ENCODE measurements at places on chromosomes 13 and 19. TPM values are rescaled to one million over a fixed set of nuclear protein-coding genes. Genes with fewer than 3 reads are reported as not detected.

- no peak overlapping the region for H3K27ac ChIP-seq
- no peak for DNase-seq
- no peak overlapping the region for H3K4me3 ChIP-seq
- H3K4me1 ChIP-seq: peaks cover 3% of the 10 kb centered on the region
- H3K36me3 ChIP-seq: no peaks in the 10 kb centered on the region
These were observed 254.7 kb upstream of the SGCG start for GRCh38 chr13:22925881-22926747.

DNA sequence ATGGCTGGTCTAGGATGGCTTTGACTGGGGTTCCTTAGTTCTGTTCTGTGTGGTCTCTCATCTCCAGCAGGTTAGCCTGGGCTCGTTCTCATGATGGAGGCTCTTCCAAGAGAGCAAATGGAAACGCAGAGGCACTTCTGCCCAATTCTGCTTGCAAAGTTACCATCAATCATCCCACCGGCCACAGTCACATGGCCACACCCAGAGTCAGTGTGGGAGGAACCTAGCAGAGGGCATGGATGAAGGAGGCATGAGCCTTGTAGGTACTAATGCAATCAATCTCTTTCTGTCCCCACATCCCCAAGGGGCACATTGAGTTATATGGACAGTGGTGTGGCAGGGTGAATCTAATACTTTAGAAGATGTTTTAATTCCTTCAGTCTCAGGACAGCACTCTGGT, 207.2 kb downstream of the ZNF536 start:
- no peak overlapping the region for H3K4me3 ChIP-seq
- DNase-seq: no peak
- H3K4me1 ChIP-seq: no peaks in the 10 kb centered on the region
- H3K27me3 ChIP-seq: no peaks in the 10 kb centered on the region
- no peak overlapping the region for H3K27ac ChIP-seq
- no peaks in the 10 kb centered on the region for H3K36me3 ChIP-seq

- DNase-seq: no peak
- peaks cover 4% of the 10 kb centered on the region for H3K36me3 ChIP-seq
- no peak overlapping the region for H3K4me3 ChIP-seq
- peak overlapping the region; percentile 42 for H3K27ac ChIP-seq
- peaks cover 11% of the 10 kb centered on the region for H3K4me1 ChIP-seq
These were observed 49.4 kb upstream of the TNFSF11 start for GRCh38 chr13:42524487-42525034.

- DNase-seq: no peak
- no peaks in the 10 kb centered on the region for H3K27me3 ChIP-seq
- H3K4me3 ChIP-seq: no peak overlapping the region
These were observed 124.8 kb downstream of the DCLK1 start for GRCh38 chr13:36006347-36006746.

- H3K4me3 ChIP-seq: no peak overlapping the region
- H3K4me1 ChIP-seq: peaks cover 12% of the 10 kb centered on the region
- no peaks in the 10 kb centered on the region for H3K36me3 ChIP-seq
- no peaks in the 10 kb centered on the region for H3K27me3 ChIP-seq
- no peak for DNase-seq
These were observed 87.8 kb upstream of the RFC3 start for GRCh38 chr13:33730147-33730546.

GRCh38 chr19:34151439-34151838, 20.9 kb upstream of the LSM14A start:
- no peak overlapping the region for H3K4me3 ChIP-seq
- no peaks in the 10 kb centered on the region for H3K27me3 ChIP-seq
- no peaks in the 10 kb centered on the region for H3K36me3 ChIP-seq
- H3K27ac ChIP-seq: no peak overlapping the region
- DNase-seq: no peak

- H3K36me3 ChIP-seq: peaks cover 34% of the 10 kb centered on the region
- no peak overlapping the region for H3K27ac ChIP-seq
- H3K4me3 ChIP-seq: no peak overlapping the region
- DNase-seq: no peak
These were observed 47.2 kb downstream of the ZAR1L start for GRCh38 chr13:32267836-32268439.

DNA sequence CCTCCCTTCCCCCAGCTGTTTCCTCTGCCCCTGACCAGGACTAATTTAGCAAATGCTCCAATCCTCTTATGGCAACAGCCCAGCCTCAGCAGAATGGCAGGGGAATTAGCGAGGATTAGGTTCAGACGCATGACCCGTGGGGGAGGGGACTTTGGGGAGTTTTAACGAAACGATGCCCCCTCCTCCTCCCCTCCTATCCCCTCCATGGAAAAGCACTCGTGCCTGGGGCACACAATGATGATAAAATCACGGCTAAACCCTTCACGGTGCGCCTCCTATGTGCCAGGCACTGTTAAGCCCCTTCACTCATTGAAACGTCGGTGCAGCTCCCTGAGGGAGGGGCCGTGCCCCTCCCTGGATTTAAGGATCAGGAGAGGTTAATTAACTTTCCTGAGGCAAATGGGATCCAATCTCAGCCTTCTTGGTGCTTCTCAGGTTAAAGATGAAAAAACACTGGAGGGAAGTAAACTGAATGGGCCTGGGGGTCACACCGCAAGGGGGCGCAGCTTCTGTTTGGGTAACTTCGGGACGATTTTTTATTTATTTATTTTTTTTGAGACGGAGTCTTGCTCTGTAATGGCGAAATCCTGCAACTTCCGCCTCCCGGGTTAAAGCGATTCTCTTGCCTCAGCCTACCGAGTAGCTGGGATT, 10.1 kb upstream of the TPRX2 start:
- H3K27ac ChIP-seq: no peak overlapping the region
- DNase-seq: no peak
- no peak overlapping the region for H3K4me3 ChIP-seq
- peaks cover 52% of the 10 kb centered on the region for H3K27me3 ChIP-seq
- no peaks in the 10 kb centered on the region for H3K36me3 ChIP-seq

DNA sequence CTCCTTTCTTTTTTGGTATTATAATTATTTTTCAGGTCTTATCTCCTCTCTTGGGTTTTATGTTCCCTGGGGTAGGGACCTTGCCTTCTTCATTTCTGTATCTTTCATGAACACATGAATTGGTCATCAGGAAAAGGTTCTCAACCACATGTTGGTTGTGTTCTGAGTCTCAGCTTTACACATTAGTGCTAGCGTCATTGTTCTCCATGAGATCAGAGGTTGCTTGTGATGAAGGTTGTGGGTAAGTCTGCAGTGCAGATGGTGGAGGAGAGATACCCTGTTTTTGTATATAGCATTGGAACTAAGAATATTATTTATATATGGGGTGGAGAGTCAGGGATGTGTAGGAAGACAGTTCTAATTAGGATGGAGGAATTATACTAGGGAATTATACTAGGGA, 24.5 kb upstream of the CEACAM8 start:
- H3K27me3 ChIP-seq: peaks cover 12% of the 10 kb centered on the region
- no peak overlapping the region for H3K4me3 ChIP-seq
- DNase-seq: no peak
- H3K4me1 ChIP-seq: no peaks in the 10 kb centered on the region
- no peaks in the 10 kb centered on the region for H3K36me3 ChIP-seq
- H3K27ac ChIP-seq: no peak overlapping the region

- no peaks in the 10 kb centered on the region for H3K36me3 ChIP-seq
- H3K4me3 ChIP-seq: peak overlapping the region; percentile 100
- no peaks in the 10 kb centered on the region for H3K27me3 ChIP-seq
These were observed 830 bp downstream of the MICOS13 start for GRCh38 chr19:5679289-5680083.

GRCh38 chr19:29823581-29824330, 12.0 kb downstream of the CCNE1 start:
- no peak overlapping the region for H3K4me3 ChIP-seq
- no peaks in the 10 kb centered on the region for H3K4me1 ChIP-seq
- no peaks in the 10 kb centered on the region for H3K27me3 ChIP-seq

GRCh38 chr13:52833296-52833875, 15.1 kb downstream of the PCDH8 start:
- no peak for DNase-seq
- H3K27ac ChIP-seq: no peak overlapping the region
- H3K36me3 ChIP-seq: no peaks in the 10 kb centered on the region
- H3K4me1 ChIP-seq: peaks cover 2% of the 10 kb centered on the region

DNA sequence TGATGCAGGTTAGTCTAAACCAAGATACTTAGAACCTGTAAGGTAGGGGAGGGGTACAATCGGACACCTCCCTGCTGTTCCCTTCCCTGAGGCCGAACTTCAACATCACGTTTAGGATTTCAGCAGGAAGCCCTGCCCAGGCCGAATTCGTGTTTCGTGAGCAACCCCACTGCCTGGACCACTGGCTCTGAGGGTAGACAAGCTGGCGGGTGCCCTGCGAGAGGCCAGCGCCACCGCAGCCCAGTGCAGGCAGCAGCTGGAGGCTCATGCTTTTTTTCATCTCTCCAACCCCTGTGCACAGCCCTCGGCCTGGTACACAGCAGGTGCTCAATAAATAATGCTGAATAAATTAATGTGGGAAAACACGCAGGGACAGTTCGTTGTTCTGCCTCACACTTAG, 7.7 kb downstream of the HOMER3 start:
- DNase-seq: no peak
- no peak overlapping the region for H3K4me3 ChIP-seq
- no peaks in the 10 kb centered on the region for H3K27me3 ChIP-seq

The CNFN gene
- total RNA-seq: 0.89 TPM

The MEIOSIN gene
- total RNA-seq: not detected

The ZNF878 gene
- total RNA-seq: 0.26 TPM
